DMS 273 treated with DMSO at 0.1 percent for 48 hours (cell line): ENCODE measurements at places on chromosomes 11 and 22.

DNA sequence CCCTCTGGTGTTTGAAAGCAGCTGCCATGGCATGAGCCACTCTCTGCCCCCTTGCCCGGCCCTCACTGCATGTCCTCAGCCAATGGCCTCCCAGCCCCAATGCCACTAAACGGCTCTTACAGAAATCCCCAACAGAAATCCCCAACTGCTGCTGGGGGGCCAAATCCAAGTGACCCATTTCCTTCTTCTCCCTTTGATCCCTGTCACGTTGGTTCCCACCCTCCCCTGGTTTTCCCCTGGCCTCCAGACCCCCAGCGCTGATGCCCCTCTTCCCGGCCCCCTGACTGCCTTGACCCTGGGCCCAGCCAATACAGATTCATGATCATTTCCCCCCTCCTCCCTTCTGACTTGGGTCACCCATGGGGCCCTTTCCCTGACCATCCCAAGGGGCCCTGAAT, 30.9 kb downstream of the IGLL1 start:
- DNase-seq: no peak

DNA sequence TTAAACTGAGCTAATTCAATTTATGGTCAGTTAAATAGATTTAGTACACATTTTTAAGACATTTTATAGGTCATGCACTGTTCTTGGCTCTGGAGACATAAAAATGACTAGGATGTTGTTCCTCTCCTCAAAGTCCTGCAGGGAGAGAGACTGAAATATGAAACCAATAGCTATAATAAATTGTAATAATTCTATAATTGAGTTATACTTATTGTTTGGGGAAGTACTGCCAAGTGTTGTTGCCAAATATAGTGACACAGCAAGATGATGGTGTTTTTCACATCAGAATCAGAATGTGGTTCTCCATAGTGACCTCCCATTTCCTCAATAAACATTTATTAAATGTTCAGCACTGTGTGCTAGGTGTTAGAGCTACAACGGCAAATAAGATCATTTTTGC, 470.6 kb downstream of the NTM start:
- no peak for DNase-seq

GRCh38 chr22:34851918-34852662, 213.9 kb upstream of the ISX start:
- DNase-seq: no peak

DNA sequence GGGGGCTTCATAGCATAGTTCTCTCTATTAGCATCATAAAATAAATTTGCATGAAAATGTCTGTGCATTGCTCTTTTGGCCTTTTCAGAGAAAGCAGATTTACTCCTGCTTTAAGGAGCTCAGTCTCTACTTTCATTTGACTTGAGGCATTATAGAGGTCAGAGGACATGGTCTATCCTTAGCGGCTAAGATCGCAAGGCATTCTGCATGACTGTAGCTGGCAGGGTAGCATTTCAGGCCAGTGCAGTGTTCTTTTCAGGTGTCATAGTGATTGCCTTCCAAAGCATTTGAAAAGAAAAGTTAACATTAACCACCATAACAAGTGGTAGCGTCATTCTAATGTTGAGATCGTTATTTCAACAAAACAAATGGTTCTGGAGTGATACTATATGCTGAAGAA, 126.5 kb downstream of the NCAM1 start:
- no peak for DNase-seq

GRCh38 chr11:99979042-99979441, 708.0 kb upstream of the ARHGAP42 start:
- DNase-seq: no peak

DNA sequence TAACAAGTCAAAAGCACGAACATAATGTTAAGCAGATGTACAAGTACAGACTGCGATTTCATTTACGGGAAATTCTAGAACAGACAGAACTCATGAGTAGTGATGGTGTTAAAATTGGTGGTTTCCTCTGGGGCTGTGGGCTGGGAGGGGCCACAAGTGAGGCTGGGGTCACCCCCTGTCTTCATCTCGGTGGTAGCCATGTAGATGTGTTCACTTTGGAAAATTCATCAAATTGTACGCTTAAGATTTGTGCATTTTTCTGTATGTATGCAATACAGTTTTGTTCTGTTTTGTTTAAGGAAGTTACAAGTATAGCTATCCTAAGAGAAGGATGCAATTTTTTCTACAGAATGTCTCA, 504 bp upstream of the ASCC2 start:
- DNase-seq: no peak

GRCh38 chr11:120710354-120711131, 199.0 kb downstream of the GRIK4 start:
- DNase-seq: no peak

GRCh38 chr11:95456714-95457491, 225.9 kb upstream of the SESN3 start:
- no peak for DNase-seq

- no peak for DNase-seq
Observed at GRCh38 chr11:12496181-12497025, 119.0 kb downstream of the PARVA start.

DNA sequence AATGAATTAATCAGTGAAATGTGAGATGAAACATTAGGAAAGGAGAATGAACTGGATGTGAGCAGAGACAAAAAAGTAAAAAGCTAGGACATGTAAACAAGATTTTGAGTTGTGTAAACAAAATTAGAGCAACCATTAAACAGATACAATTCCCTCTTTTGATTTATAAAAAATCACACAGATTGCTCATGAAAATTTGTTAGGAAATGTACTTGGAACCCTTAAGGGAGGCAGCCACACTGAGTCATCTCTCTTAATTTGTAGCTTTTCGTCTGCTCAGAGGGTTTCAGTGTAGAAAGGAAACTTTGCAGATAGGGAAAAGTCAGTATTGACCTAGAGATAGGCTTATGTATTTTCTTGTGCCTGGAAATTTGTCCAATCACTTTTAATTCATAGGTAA, 49.6 kb upstream of the ME3 start:
- no peak for DNase-seq

- DNase-seq: no peak
Observed at GRCh38 chr11:28999620-29000019, 891.4 kb downstream of the METTL15 start.

DNA sequence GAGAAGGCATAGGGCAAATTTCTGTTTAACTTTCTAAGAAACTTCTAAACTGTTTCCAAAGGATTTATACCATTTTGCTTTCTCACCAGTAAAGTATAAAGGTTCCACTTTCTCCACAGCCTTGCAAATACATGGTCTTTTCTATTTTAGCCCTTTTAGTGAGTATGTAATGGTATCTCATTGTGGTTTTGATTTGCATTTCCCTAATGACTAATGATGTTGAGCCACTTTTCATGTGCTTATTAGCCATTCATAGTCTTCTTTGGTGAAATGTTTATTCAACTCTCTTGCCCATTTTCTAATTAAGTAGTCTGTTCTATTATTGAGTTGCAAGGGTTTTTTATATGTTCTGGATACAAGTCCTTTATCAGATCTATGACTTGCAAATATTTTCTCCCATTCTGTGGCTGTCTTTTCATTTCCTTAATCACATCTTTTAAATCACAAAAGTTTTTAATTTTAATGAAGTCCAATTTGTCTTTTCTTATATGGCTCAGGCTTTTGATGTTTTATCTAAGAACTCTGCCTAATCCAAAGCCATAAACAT, 83.8 kb upstream of the KCNQ1OT1 start:
- no peak for DNase-seq

DNA sequence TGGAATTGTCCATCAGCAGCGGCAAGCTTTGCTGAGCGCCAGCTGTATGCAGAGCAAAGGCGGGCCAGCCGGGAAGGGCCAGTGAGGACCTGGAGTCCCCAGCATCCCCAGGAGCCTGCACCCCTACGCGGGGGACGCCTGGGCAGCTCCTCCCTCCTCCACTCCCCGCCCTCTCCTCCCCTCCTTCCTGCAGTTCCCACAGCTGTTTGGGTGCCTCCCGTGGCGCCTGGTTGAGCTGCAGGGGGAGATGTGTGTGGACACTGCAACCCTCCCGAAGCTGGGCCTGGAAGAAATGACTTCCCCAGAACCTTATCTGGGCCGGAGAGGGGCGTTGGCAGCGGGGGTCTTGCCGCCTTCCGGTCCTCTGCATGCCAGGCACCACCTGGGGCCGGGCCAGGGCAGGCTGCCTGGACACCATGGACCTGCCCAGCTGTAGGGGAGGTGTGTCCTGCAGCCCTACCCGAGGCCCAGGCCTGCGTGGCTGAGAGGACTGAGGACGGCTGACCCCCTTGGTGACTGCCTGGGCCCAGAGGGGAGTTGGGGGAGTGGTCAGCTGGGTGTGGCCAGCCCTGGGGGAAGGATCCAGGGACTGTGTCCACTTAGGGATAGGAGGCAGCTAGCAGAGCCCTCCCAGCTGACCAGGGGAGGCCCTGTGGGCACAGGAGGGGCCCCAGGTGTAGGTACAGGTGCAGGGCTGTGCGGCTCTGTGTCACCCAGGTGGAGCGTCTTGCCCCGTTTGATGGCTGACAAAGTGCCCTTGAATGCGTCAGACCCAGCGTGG, 16.8 kb upstream of the MUC6 start:
- DNase-seq: no peak
